ENCODE measurements at places on chromosomes 13 and 19.

- no peak for DNase-seq
Observed at GRCh38 chr19:5237939-5238480, 102.6 kb downstream of the PTPRS start.

GRCh38 chr19:13154911-13155471 is 4.8 kb downstream of the IER2 start:
- DNase-seq, result peak; percentile 80

GRCh38 chr19:48877855-48878195 is 5.6 kb downstream of the PPP1R15A start:
- no peak for DNase-seq

- DNase-seq, result no peak
Observed at GRCh38 chr19:19777692-19778091, 43.9 kb downstream of the ZNF506 start.

- DNase-seq, result no peak
Observed at GRCh38 chr19:3959766-3960131, 11.2 kb downstream of the DAPK3 start.

- peak; percentile 90 for DNase-seq
Observed at GRCh38 chr19:47310819-47311218, 1.2 kb downstream of the C5AR1 start.

DNA sequence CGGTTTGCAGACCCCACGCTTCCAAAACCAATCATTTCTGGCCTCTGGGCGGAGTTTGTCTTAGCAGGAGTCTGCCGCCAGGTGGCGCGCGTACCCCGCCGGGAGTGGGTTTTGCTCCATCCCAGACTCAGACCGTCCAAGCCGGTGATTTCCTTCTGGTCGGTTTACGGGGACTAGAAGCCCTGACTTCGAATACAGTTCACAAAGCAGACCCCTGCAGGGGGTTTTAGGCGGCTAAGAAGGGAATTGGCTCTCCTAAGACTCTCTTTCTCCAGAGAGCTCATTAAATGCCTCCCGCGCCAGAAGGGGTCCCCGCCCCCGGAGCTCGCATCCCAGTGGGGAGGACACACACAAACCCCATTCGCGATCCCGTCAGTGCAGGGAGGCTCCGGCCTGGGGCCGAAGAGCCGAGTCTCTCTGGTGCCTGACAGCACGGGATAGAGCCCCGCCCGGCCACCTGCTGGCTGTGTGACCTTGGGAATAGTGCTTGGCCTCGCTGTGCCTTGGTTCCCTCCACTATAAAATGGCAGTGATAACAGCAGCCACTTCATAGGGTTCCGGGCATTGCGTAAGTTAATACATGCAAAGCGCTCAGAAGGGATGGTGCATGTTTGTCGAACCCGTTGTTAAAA is 8.6 kb upstream of the NUP62 start:
- DNase-seq, result peak; percentile 87

- no peak for DNase-seq
Observed at GRCh38 chr13:113609616-113610015, 25.1 kb downstream of the TFDP1 start.

- no peak for DNase-seq
Observed at GRCh38 chr13:111897178-111897845, 169.6 kb upstream of the SOX1 start.

- no peak for DNase-seq
Observed at GRCh38 chr19:47063874-47064273, 15.4 kb upstream of the TMEM160 start.

DNA sequence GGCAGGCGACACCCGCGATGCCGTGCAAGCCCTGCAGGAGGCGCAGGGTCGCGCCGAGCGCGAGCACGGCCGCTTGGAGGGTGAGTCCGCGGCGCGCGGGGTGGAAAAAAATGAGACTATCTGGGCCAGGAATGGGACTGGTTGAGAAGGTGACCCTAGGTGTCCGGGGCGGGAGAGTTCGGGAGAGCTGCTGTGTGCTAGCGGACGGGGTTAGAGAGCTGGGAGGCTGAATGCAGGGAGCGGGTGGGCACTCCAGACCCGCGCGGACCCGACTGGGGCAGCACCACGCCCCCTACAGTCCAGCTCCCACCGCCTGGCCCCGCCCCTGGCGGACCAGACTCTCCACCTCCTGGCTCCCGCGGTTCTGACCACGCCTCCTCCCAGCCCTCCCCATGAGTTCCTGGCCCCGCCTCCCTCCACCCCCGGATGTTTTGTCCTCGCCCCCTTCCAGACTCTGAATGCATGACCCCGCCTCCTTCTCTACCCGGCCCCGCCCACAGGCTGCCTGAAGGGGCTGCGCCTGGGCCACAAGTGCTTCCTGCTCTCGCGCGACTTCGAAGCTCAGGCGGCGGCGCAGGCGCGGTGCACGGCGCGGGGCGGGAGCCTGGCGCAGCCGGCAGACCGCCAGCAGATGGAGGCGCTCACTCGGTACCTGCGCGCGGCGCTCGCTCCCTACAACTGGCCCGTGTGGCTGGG is 1.5 kb downstream of the CLEC11A start:
- peak; percentile 98 for DNase-seq

GRCh38 chr19:13888281-13888680 is 11.3 kb downstream of the NANOS3 start:
- DNase-seq, result no peak

GRCh38 chr13:39105110-39105509 is 66.9 kb downstream of the NHLRC3 start:
- DNase-seq, result no peak

DNA sequence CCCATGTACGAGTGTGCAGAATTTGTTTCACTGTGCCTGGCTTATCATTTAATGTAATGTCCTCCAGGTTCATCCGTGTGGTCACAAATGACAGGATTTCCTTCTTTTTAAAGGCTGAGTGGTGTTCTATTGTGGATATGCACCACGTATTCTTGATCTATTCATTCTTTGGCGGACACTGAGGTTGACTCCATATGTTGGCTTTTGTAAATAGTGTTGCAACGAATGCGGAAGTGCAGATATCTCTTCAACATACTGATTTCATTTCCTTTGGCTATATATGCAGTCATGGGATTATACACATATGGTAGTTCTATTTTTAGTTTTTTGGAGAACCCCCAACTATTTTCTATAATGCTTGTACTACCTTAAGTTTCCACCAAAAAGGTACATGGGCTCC is 13.0 kb downstream of the OR7A5 start:
- peak; percentile 56 for DNase-seq
